ENCODE measurements at places on chromosomes 1 and 21. TPM values are rescaled to one million over a fixed set of nuclear protein-coding genes. Genes with fewer than 3 reads are reported as not detected.

The ETV3L gene
- not detected for total RNA-seq

The ASCL5 gene
- not detected for total RNA-seq

The PRAMEF25 gene
- not detected for total RNA-seq

The KRTAP10-7 gene
- not detected for total RNA-seq

The CLDN8 gene
- not detected for total RNA-seq

The BTBD8 gene
- 2.1 TPM for total RNA-seq

The MAP3K21 gene
- total RNA-seq = 0.96 TPM

The OVAAL gene
- not detected for total RNA-seq

The CDC20 gene
- total RNA-seq = 4.9 TPM

The AADACL4 gene
- total RNA-seq = not detected

The PDC gene
- not detected for total RNA-seq

The DENND2D gene
- total RNA-seq = 33.0 TPM

The CATSPER4 gene
- total RNA-seq = not detected

The PROX1 gene
- 4.1 TPM for total RNA-seq

The MCOLN2 gene
- total RNA-seq = 0.29 TPM

The EXO1 gene
- 0.48 TPM for total RNA-seq

The WNT3A gene
- not detected for total RNA-seq

The NOC2L gene
- 49.8 TPM for total RNA-seq

The AGT gene
- 3.7 TPM for total RNA-seq

The AGMAT gene
- 0.58 TPM for total RNA-seq

The MANEAL gene
- total RNA-seq = 1.5 TPM

The FAAH gene
- 16.4 TPM for total RNA-seq

The NEK2 gene
- total RNA-seq = not detected

The KRTAP12-4 gene
- not detected for total RNA-seq

The MPC2 gene
- total RNA-seq = 83.9 TPM
